WERI-Rb-1 (cell line): ENCODE measurements at places on chromosomes 6 and 20.

GRCh38 chr6:169344750-169345065 is 91.1 kb upstream of the THBS2 start:
- no peak for DNase-seq

GRCh38 chr6:44012078-44012493 is 115.2 kb downstream of the MRPL14 start:
- peak; percentile 1 for DNase-seq

DNA sequence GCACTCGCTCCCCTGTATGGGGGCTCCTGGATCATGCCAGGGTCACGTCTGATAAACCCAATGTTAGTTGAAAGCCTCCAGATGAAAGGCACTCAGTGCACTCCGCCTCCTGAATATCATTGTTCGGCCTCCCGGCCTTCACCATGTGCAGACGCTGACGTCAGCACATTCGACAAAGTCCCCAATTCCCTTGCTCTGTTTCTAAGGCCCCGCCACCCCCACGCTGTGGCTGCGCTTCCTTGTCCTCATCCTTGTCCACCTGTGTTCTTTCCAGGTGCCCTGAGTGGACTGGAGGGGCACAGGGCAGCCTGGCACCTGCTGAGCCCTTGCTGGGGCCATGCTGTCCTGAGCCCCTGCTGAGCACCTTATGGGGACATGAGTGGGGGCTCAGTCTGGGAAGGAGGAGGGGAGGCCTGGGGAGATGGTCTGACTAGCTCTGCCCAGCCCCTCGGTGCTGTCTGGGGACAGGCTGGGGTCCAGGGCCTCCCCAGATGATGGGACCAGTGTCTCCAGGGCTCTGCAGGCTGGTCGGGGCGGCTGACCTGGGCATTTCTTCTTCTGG is 9.8 kb upstream of the BHLHE23 start:
- DNase-seq, result no peak

DNA sequence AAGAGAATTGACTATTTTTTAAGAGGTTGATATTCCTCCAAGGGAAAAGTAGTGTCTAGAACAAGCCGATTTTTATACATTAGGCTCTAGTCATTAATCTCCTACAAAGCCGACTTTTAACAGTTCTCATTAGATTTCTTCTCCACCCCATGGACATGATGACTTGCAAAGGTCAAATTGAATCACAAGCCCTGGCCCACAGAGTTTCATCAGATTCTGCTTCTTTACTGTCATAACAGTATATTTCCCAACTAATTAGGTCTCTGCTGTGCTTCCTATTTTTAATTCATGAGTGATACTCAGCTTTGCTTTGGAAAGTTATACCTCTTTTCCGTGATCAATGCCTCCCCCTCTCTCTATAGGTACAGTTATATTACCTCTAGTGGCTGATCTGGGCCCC is 90.6 kb upstream of the ADGRB3 start:
- no peak for DNase-seq

GRCh38 chr20:61600016-61600415 is 348.0 kb downstream of the CDH4 start:
- no peak for DNase-seq

- no peak for DNase-seq
Measured at GRCh38 chr6:44262467-44263353, 2.6 kb downstream of the NFKBIE start.
